Activated CD4-positive, alpha-beta T cell treated with anti-CD3 and anti-CD28 coated beads for 1 hour (primary cell): ENCODE measurements at places on chromosomes 4 and X.

- DNase-seq: no peak
Measured at GRCh38 chrX:71578253-71579135, at the start of gene GCNA. Gene GCNA, plus strand, starts transcription at chrX:71578437. Its CDS starts 2,385 bp downstream, at chrX:71580822.

DNA sequence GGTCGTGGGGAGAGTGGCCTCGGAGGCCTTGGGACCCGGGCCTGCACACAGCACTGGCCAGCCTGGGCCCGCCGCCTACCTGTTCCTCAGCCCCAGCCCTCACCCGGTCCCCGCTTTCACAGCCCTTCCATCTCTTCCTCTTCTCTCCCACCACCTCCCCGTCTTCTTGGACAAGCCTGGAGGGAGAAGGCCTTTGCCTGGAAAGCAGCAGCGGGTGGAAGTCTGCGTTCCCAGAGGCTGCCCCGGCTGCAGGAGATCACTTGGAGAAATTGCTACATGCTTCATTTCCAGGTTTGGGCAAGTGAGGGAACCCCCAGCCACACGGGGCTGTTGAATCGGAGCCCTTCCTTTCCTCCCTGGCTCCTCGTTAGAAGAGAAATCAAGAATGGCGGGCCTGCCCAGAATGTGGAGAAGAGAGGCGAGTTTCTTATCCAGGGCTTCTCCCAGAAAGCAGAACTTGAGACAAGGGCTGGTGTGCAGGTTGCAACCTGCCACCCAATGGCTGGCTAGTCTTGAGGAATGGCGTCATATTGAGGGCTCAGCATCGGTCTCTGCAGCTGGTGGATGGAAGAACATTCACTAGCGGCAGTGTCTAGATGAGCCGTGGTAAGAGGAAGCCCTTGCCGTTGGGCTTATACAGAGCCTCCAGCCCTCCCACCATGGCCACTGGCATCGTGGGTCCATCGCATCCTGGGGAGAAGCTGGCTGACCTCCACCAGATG, 1.2 kb upstream of the PDZD4 start:
- no peak for DNase-seq

GRCh38 chrX:131955099-131955777, 67.9 kb upstream of the STK26 start:
- no peak for DNase-seq

DNA sequence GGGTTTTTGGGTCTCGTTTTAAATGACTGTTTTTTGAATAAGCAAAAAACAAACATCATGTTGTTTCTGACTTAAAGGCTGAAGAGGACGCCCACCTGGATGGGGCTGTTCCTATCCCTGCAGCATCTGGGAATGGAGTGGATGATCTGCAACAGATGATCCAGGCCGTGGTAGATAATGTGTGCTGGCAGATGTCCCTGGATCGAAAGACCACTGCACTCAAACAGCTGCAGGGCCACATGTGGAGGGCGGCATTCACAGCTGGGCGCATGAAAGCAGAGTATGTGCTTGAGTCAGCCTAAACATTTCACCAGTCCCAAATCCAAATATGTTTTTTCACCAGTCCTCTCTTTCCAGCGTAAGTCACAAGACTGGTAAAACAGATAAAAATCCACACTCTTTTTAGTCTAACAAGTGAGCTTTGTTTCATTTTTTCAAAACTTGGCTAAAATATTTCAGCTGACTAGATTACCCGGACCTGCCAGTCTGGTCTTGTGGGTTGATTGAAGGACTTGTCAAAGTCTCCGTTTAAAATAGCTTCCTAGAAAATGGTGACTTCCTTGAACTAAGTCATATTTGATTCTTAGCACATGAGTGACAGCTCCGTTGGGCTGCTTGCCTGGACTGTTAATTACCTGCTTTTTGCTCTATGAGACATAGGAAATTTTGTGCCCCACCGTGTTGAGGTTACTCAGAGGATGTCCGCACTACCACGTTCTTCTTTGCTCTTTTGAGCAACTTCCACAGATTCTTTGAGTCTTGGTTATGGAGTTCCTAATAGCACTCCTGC, 20.8 kb downstream of the ENOPH1 start:
- DNase-seq: no peak

- no peak for DNase-seq
Measured at GRCh38 chr4:8280158-8280875, 10.8 kb downstream of the HTRA3 start.

DNA sequence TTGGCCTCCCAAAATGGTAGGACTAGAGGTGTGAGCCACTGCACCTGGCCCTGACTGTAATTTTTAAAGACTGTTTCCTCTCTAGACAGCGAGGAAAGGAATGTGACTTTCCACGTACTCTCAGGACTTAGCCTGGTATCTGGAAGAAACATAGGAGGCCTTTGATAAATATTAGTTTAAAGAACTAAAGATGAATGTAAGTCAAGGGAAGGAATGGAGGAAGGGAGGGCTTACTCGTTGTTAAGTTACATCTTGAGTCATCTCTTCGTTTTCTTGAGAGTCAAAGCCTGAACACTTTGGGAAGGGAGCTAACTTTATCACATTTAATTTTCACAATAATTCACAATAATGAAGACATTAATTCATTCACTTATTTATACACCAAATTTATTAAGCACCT, 7.2 kb upstream of the LNX1 start:
- DNase-seq: no peak

DNA sequence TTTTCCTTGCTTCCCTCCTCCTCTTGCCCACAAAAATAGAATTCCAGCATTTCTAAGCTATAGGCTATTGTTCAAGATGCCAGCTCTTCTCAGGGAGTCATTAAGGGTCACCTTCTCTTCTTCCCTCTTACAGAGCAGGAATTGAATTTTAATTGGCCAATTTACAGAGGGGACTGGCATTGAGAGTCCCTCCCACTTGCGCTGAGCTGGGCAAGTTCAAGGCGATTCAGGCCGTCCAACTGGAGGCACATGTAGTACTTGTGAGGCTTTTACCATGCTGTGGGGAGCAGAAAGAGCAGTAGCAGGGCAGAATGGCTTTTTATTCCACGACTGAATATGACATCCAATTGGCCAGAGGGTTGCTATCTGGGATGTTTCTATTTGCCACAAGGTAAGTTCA, 181.9 kb downstream of the SOWAHB start:
- DNase-seq: no peak

DNA sequence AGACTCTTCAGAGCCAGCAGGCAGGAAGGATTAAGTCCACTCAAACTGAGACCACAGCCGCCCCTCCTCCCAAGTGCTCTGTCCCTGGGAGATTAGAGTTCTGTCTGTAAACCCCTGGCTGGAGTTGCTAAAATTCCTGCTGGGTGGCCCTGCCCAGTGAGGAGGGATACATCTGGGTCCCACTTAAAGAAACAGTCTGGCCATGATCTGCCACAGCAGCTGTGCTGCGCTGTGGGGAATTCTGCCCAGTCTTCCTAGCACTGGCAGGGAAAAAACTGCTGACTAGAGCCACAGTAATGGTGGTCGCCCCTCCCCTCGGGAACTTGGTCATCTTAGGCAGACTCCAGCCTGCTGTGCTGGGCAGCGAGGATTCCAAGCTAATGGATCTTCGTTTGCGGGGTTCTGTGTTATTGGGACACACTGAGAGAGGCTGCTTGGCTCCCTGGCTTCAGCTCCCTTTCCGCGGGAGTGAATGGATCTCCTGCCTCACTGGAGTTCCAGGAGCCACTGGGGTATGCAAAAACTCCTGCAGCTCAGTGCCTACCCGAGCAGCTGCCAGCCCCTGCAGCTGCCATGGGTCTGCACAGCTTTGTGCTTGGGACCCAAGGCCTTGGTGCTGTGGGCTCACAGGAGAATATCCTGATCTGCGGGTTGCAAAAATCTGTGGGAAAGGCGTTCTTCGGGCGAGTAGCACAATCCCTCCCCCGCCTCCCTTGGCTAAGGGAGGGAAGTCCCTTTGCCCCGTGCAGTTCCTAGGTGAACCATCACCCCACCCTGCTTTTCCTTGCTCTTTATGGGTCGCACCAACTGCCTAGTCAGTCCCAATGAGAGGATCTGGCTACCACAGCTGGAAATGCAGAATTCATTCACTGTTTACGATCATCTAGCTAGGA, 15.7 kb downstream of the ZXDB start:
- no peak for DNase-seq

DNA sequence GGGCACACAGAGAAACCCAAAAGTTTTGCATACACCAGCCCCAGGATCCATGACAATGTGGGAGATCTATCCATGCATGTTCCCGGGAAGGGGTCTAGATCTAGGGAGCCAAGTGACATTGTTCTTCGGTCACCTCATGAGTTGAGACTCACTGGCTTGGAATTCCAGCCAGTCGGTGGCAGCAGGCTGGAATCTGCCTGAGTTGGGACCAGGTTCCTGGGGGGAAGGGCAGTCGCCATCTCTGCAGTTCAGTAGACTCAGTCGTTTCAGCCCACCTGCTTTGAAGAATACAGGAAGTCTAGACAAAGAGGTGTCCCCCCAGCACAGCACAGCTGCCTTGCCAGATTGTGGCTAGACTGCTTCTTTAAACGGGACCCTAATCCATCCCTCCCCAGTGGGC, 46.0 kb upstream of the PBDC1 start:
- DNase-seq: no peak

GRCh38 chrX:123339221-123339905, 155.3 kb downstream of the GRIA3 start:
- DNase-seq: no peak

GRCh38 chrX:6683353-6683752, 148.4 kb upstream of the VCX3A start:
- no peak for DNase-seq

GRCh38 chr4:187449702-187450101, 545.9 kb upstream of the ZFP42 start:
- no peak for DNase-seq

GRCh38 chr4:151968643-151969042, 207.8 kb upstream of the GATB start:
- DNase-seq: no peak

- no peak for DNase-seq
Measured at GRCh38 chr4:181958446-181958845, 284.8 kb upstream of the TENM3 start.

DNA sequence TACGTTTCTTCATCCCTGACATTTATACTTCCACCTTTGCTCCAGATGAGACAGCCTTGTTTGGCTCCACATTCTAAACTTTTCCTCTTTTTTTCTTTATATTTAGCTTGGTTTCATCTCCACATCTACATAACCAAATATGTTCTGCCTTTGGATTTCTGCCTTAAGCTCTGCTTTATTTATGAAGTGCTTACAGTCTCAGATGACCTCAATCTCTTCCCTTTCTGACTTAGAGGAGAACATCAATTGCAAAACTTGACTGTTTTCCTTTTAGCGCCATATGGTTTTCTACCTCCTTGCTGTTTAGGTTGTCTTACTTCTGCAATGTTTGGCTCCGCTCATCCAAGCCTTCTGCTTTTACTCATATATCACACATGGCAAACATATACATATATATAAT, 7.5 kb downstream of the ASB5 start:
- no peak for DNase-seq

GRCh38 chr4:77093401-77093800, 17.6 kb upstream of the CCNI start:
- no peak for DNase-seq

DNA sequence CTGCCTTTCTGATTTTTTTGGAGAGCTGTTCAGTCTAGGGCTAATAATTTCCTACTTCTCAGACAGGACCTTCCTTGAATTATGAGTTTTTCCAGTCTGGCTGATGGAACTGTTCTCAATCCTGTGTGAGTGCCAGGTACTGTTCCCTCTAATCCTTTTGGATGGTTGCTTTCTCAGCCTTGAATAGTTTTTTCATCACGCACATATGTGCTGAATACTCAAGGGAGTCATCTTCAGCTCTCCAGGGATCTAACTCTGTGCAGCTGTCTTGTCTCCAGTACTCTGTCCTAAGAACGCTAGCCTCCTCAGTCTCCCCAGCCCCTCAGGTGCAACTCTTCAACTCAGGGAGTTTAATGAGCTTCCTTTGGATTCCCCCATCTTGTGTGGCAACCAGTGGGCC, 93.2 kb downstream of the GASK1B start:
- no peak for DNase-seq

DNA sequence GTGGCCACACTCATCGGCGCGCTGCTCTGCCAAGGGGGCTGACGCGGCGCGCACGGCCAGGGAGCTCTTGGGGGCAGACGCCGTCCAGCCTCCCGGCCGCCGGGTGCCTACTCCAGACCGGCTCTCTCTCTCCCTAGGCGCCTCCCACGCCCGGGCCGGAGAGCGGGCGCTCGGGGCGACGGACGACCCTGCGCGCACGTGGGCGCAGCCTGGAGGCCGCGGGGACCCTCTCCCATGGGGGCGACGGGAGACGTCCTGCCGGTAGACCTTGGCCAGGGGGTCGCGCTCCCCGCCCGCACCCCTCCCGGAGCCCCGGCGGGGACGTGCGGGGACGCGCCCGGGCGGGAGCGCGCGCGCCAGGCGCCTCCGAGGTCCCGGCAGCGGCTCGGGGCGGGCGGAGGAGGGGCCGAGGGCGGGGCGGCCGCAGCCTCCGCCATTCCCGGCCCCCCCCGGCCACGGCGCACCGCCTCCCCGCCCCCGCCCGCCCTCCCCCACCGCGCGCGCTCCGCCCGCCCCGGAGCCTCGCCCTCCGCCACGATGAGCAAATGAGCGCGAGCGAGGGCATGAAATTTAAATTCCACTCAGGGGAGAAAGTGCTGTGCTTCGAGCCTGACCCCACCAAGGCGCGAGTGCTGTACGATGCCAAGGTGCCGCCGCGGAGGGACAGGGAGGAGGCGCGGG, at the start of gene MSL3:
Gene MSL3 (plus strand): TSS at position 519 of the 681 bp plus-strand sequence. CDS start 27 bp downstream, at position 546.
- no peak for DNase-seq

GRCh38 chr4:77859256-77859655, 3.4 kb upstream of the MRPL1 start:
- no peak for DNase-seq

DNA sequence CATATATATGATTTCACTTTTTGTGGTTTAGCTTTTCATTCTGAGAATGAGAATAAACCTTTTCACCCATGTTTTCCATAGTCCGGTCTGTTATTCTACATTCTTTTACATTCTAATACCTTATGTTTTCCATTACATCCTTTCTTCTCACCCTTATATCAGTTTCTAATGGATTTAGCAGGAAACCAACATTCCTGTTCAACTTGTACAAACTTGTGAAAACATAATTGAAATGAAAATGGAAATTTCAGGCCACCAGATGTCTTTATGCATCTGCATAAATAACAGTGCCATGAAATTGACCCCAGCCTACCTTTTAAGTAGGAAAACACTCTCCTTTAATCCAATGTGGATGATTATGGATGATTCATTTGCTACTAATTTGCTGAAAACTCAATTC, 494.8 kb upstream of the ZFP42 start:
- no peak for DNase-seq

GRCh38 chr4:95107635-95108034, 349.9 kb downstream of the BMPR1B start:
- no peak for DNase-seq

DNA sequence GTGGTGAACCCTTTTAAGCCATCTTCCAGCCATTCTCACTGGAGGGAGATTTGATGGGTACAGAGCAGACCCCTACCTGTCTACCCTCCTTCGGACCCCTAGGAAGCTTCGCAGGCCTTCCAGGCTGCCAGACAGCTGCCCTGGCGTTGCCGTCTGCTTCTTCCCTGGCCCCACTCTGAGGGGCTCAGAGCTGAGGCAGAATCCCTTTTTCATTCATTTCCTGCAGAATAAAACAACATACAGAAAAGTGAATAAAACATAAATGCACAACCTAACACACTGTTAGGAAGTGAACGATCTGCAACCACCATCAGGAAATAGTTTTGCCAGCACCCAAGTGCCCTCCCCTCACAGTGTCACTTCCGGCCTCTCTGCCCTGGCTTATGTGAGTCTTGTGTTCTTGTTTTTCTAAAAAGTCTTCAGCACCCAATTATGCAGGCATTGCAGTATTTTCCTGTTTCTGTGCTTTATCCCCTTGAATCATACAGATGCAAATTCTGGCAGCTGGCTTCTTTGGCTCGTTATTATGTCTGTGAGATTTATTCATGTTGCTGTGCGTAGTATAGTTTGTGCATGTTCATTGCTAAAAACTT, 5.6 kb upstream of the ADD1 start:
- DNase-seq: peak; percentile 54
